ENCODE measurements at places on chromosomes 16 and 17.

GRCh38 chr16:81612351-81613163, 166.5 kb upstream of the PLCG2 start:
- DNase-seq: no peak

DNA sequence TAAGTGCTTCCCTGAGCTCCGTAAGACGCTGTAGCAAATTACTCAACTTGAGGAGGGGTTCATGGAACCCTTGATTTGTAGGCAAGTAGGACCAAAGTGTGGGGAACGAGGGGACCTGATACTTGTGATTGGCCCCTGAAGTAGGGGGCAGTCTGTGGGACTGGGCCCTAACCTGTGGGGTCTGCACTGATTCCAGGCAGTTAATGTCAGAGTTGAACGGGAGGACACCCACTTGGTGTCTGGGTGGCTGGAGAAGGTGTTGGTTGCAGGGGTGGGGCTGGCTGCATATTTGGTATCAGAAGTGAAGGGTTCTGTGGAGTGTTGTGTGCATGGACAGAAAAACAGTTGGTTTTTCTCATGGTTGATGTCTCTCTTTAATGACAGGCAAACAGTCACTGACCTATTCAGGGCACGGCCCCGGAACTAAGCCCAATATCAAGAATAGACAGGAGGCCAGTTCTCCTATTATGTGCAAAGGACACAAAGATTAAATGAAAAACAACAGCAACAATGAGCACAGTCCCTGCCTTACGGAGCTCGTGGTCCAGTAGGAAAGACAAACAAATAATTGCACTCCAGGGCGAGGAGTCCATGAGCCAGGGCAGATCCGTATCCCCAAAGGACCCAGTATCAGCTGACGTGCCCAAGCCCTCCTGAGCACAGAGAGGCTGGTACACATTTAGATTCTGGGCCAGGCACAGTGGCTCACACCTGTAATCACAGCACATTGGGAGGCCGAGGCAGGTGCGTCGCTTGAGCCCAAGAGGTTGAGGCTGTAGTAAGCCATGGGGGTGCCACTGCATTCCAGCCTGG, 19.2 kb downstream of the MXRA7 start:
- DNase-seq: no peak

GRCh38 chr16:529012-529575, 1.6 kb downstream of the CAPN15 start:
- DNase-seq: no peak

GRCh38 chr17:36851250-36851649, 86.0 kb upstream of the LHX1 start:
- no peak for DNase-seq

Measured in activated T-helper 1 cell treated with anti-CD3 and anti-CD28 coated beads, Interleukin-2, amount 50 U/mL, for 16 hours (primary cell).